ENCODE measurements at places on chromosomes 7 and 10.

- no peak for DNase-seq
Observed at GRCh38 chr10:72649291-72649690, 23.4 kb upstream of the MICU1 start.

DNA sequence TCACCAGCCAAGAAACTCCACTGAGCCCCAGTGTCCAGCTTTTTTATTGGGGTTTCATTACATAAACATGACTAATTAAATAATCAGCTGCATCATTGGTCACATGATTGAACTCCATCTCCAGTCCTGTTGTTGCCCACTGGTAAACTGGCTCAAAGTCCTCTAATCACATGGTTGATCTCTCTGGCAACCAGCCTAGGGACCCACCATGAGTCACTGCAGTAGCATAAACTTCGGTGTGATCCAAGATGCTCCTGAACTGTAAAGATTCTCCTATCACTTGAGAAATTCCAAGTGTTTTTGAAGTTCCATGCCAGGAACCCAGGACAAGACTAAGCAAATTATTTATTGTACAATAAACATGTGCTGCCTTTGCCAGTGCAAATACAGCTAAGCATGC lies 130.4 kb upstream of the AUTS2 start:
- DNase-seq = no peak

DNA sequence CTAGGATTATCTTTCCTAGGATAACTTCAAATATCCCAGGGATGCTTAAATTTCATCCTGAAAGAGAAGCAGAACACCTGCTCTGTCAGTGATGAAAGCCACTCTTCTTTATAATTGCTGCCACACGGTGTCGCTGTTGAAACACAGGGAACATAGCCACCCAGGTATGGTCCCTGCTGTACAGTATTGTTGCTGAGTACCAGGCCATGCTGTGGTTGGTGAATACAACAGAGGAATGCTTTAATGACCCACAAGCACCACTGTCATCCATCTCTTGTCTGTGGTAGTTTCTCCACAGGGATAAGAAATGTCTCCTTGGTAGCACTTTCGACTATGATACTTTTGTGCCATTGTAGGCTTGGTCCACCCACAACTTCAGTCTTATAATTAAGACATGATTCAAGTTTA lies 70.6 kb upstream of the STARD3NL start:
- peak; percentile 48 for DNase-seq

DNA sequence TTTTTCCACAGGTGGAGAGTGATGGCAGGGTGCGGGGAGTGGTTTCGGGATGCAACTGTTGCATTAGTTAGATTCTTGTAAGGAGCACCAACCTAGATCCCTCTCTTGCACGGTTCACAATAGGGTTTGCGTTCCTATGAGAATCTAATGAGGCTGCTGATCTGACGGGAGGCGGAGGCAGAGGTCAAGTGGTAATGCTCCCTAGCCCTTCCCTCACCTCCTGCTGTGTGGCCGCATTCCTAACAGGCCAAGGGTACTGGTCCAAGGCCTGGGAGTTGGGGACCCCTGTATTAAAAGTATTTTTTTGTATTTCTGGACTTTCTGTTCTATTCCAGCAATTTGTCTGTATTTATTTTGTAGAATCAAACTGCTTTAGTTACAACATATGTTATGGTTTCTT lies 7.2 kb downstream of the CBLL1 start:
- no peak for DNase-seq

DNA sequence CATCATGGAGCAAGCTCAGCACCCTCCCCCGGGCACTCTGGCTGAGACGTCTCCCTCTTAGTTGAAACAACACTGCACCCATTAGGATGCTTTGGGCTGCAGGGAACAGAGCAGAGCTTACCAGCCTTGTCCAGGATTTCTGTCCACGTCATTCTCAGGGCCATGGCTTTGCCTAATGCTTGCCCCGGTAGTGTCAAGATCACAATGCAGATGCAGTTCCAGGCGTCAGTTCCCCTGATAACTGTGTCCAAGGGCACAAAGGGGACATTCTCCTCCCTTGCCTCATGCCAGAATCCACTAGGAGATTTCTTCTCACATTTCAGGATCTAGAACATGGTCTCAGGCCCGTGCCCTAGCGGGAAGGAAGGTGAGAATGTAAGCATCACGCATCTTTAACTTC lies 17.2 kb upstream of the GRB10 start:
- DNase-seq = no peak

DNA sequence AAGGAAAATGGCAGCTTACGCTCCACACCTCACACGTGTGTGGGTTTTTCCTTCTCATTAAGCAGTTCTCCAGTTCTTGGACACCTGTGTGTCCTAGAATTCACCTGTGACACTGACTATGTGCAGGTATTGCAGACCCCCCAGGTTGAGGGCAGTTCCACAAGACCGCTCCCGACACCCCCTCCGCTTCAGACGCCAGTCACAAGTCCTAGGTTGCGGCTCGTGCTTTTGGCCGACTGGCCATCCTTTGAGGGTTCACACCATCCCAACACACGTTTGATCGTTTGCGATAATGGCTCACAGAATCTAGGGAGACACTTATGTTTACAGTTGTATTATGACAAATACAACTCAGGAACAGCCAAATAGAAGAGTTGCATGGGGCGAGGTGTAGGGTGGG lies 44.5 kb downstream of the CAMK1D start:
- no peak for DNase-seq

DNA sequence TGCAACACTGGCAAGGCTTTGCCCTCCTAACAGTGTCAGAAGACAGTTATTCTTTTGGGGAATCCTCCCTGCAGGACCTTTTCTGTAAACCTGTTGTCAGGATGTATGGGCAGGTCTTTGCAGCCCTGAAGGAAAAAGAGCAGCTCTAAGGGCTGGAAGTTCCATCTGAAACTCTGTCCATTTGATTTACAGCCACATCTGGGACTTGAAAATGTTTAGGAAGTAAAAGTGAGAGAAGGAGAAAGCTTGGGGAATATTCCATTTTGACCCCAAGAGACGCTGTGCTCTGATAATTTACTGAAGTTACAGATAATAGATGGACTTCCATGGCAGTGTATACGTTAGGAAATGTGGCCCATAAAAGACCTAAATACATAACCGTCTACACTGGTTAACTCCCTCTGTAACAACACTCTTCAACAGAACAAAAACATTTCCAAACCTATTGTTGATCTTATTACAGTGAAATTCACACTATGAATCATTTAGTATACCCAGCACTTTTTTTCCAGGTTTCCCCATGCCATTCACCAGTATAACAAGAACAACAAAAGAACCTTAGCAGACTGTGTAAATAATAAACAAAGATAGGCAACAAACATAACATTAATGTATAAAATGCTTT lies 89.1 kb downstream of the KIAA1549 start:
- no peak for DNase-seq

DNA sequence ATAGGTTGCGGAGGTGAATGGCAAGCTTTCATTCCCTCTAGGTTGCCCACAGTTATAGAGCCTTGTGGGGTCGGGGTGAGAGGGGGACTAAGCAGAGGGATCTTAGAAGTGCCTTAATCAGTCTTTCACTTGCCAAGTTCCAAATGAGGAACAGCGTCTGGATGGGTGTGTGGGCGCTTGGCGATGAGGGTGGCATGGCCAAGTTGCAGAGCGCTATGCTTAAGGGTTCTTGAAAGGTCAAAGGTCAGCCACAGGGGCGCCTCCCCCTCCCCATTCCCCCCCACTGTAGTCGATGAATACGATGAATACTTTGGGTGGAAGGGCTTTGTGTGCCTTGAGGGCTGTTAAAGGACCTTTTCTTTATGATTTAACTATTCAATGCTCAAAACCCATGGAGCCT lies 185.0 kb downstream of the TCF7L2 start:
- DNase-seq = no peak

GRCh38 chr10:120069700-120070099 lies 177.2 kb downstream of the SEC23IP start:
- DNase-seq = no peak

- no peak for DNase-seq
Observed at GRCh38 chr7:150400008-150400787, 21.1 kb downstream of the ZNF775 start.

- DNase-seq = no peak
Observed at GRCh38 chr10:48574322-48574796, 30.5 kb downstream of the ARHGAP22 start.

GRCh38 chr10:46524472-46525176 lies 31.8 kb downstream of the GPRIN2 start:
- no peak for DNase-seq

GRCh38 chr10:101710059-101710695 lies 15.2 kb upstream of the FBXW4 start:
- DNase-seq = no peak

DNA sequence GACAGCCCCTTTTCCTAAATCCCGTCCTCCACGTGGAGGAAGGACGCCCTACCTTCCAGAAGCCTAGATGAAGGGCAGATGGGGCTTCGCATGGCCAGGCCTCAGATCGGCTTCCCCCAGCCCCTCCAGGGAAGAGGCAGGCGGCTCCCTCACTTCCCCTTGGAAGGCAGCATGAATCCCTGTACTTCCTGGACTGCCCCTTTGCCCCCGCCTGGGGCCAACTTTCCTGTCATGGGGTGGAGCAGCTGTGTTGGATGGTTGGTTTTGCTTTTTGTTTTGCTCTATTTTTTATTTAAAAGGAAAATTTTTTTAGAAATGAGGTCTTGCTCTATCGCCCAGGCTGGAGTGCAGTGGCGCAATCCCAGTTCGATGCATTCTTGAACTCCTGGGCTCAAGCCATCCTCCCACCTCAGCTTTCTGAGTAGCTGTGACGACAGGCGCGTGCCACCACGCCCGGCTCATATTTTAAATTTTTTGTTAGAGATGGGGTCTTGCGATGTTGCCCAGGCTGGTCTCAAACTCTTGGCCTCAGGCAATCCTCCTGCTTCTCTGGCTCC lies 27.2 kb downstream of the GTF2IRD1 start:
- no peak for DNase-seq

GRCh38 chr7:103685646-103686045 lies 239.6 kb upstream of the SLC26A5 start:
- DNase-seq = no peak

DNA sequence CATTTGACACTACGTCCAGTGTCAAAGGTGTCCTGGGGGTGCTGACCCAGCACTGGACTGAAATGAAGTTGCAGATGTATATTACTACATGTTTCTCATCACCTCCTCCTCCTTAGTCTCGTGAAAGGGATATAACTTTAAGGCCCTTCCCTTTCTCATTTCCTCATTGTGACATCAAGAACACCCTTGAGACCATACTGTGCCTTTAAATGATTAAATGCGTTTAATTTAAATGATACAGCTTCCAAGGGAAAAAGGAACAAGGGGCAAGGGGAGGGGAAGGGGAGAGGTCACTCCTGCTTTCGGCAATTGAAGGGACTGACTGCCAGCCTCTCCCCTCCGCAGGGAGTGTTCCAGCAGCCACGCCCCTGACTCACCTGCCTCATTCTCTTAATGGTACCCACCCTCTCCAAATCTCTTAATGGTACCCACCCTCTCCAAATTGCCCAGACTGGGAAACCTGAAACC lies 80.5 kb upstream of the KMT2E start:
- DNase-seq = no peak

DNA sequence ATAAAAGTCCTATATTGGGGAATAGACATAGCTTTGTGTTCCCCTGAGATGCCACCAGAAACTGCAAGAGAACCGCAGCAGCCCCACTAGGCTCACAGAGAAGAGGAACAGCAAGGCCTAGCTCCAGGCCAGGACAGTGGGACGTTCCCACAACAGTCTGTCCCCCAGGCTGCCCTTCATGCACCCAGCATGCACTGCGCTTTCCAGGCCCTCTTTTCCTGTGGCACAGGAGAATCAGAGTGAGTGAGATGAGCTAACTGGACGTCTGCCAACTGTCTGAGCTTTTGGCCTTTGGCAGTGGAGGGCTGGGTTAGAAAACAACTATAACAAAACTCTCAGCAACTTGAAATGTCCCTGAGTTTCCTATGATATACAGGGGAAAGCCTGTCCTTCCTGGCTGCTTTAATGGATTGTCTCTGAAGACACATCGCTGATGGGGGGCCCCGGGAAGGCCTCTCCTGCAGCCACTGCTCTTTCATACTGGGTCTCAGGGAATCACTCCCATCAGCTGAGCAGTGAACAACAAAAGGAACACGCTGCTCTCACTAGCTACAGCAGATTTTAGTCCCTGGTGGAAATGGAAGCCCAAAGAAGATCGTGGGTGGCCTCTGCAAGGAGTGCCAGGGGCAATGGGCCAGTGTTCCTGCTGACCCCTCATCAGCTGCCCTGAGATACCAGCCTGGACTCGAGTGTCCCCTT lies 53.5 kb downstream of the PODXL start:
- no peak for DNase-seq

Data from GM13976 (cell line).